Pulmonary artery endothelial cell (primary cell): ENCODE measurements at places on chromosomes 7 and 10. TPM values are rescaled to one million over a fixed set of nuclear protein-coding genes. Genes with fewer than 3 reads are reported as not detected.

Gene LRRD1
- not detected in 2 replicates for total RNA-seq

Gene MRLN
- not detected in 2 replicates for total RNA-seq

Gene PON1
- not detected in 2 replicates for total RNA-seq

- DNase-seq: no peak
Observed at GRCh38 chr10:6074489-6075301, 12.5 kb upstream of the IL2RA start.

DNA sequence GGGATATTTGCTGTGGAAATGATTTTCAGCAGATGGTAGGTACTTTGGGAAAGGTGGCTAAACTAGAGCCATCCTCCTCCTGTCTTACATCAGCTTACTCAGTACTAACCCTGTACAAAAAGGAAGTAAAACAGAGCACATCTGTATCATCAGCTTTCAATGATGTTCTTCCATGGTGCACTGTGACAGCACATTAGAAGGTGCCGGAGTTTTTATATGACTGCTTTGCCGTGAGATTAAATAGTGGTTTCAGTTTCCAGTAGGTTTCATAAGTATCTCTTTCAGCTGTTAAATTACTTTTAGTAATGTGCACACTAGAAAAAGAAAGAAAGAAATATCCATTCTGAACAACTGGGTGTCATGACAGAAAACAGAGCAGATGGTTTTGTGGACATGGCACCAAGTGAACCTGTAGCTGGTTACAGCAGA lies 86.5 kb downstream of the ARID5B start:
- DNase-seq: no peak

GRCh38 chr10:11689945-11690736 lies 52.0 kb upstream of the ECHDC3 start:
- no peak for DNase-seq

DNA sequence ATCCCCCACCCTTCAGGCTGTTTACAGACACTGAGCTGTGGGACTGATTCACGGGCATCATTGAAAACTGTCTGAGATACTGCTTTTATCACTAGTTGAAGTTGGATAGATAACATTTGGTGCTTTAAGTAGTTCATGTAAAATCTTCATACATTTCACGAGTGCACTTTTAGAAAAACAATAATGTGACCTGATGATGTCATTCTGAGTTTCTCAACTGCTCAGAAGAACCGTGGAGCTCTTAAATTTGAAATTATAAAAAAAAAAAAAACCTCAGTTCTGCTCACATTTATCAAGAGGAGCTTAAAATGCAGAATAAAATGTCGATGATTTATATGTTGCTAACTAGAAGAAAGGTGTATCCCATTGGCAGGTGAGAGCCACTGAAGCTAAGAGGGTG lies 81.5 kb downstream of the GALNT11 start:
- no peak for DNase-seq

DNA sequence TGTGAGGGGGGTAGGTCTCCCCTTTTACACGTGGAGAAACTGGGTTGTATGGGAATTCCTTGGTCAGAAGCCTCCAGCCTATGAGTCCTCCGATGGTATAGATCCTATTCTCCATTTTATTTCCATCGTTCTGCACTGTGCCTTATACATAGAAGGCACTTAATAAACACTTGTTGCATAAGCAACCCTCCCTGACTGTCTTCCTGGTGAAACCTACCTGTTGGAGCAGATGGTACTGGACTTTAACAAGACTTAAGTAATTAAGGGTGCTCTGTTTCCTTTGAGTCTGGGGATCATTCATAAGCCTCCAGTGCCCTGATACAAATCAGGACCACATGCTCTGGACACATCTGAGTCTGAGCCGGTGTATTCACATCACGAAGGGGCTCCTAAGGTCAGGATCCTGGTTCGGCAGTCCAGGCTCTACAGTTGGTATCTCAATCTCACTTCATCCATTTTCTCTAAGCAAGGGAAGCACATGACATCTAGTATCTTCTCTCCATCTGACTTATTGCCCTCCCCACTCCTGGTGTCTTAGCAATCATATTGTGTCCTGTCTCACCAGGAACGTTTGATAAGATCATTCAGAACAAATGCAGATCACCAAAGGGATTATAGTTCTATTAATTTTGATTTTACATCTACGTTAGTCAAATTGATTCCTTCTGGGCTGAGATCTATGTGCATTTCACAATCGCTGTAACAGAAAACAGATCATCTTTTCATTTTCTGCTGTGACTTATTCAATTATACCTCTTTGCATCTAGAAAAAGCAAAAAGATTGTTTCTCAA lies 22.8 kb upstream of the EZH2 start:
- no peak for DNase-seq

GRCh38 chr7:121275204-121275603 lies 53.6 kb upstream of the WNT16 start:
- DNase-seq: no peak

GRCh38 chr7:74183142-74183541 lies 9.0 kb downstream of the EIF4H start:
- DNase-seq: no peak
